ENCODE measurements at places on chromosomes 12 and 14. TPM values are rescaled to one million over a fixed set of nuclear protein-coding genes. Genes with fewer than 3 reads are reported as not detected.

PLA2G1B gene
- not detected for total RNA-seq

DNA sequence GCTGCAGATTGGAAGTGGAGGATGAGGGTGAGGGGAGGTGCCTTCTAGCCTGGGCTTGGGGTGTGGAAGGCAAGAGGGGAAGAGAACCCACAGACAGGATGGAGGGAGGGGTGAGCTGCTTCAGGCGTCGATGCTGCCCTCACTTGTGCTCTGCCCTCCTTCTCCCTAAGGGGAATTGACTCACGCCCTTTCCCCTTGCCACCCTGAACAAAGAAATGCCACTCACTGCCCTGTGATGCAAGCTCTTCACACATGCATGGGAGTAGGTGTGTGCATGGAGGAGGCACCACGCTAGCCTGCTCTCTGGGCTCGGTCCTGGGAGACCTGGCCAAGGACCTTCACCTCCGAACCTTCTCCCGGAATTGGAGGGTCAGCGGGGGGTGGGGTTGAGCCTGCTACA is 35.7 kb upstream of the PRMT8 start:
- no peak for DNase-seq

DNA sequence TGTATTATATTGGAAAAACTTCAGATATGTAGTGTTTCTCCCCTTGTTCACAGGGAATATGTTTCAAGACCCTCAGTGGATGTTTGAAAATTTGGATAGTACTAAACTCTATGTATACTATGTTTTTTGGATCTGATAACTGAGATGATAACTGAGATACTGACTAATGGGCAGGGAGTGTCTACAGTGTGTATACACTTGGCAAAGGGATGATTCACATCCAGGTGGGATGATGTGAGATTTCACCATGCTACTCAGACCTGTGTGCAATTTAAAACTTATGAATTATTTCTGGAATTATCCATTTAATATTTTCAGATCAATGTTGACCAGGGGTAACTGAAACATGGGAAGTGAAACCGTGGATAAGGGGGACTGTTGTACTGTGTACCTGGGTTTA is 13.8 kb downstream of the RAD51B start:
- DNase-seq = no peak

- no peak for DNase-seq
Observed at GRCh38 chr12:23236066-23236780, 611.3 kb downstream of the ETNK1 start.

DNA sequence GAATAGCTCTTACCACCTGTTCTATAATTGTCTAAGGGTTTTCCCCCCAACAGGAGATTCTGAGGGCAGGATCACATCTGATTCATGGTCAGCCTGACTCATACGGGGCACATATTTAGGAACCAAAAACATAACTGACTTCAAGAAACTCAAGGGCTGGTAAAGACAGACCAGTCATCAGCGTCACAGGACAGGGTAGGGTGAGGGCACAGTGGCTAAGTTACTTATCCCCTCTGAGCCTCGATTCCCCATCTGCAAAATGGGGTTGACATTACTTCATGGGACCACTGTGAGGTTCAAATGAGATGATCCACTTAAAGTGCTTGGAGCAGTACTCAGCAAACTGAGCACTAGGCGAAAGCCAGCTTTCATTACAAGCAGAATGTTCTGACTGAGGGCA is 606 bp downstream of the CINP start:
- DNase-seq = peak; percentile 4

DNA sequence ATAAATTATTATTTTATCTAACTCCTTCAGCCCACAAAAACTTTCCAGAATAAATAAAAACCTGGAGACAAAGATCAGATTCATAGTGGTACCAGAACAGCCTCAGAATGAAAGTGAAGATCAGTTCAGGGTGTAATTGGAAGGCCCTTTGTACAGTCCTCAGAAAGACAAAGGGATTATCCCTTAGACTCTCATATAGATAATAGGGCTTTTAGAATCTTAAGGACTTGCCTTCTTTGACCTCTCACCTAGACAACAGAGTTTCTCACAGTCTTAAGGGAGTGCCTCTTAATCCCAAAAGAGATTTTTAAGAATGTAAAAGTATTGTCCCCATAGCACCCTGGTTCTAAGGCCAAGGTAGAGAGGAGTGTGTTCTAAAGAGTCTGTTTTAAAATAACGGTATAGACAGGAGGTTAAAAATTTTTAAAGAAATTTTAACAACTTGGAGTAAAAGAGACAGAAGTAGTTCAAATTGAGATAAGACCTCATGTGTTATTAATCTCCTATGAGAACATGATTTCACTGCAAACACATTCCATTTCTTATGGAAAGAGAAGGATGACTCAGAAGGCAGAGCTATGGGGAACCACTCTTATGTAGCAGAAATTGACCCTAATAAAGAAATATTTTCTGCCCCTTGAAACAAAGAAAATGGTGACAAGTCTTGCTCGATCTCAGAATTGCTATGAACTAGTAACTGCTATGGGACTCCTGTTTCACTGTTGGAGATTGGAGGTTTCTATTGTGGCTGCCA is 24.2 kb upstream of the NOVA1 start:
- no peak for DNase-seq

DNA sequence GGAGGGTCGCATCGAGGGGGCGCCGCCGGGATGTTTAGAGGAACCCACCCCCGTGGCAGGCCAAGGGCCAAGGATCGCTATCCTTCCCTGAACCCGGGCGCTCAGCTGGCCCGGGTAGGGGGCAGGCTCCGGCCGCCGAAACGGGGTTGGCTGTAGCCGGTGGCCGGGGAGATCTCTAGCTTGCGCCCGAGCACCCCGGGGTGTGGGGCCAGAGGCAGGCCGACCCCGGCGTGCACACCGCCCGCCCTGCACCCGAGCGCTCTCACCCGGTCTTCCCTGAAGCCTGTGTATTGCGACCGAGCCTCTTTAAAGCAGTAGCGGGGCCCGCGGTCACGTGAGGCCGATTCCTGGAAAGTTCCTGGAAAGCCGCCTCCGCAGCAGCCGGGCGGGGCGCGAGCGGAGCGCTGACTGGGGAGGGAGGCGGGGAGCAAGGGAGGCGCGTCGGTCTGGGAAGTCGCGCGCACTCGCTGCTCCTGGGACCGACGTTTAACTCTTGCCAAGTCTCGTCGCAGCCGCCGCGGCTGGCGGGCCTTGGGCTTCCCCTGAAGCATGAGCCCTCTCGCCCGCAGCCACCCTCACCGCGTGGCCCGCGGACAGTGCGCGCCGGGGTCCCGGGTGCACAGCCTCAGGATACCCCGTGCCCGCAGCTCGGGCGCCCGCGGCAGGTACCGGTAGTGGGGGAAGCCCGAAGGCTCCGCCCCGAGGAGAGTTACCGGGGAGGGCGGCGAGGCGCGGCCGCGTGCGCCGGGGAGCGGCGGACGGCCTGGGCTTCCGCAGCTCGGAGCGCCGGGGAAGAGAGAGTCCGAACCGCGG is 1.7 kb upstream of the SOCS2 start:
- peak; percentile 60 for DNase-seq

DUSP16 gene
- total RNA-seq = 6.7 TPM

DNA sequence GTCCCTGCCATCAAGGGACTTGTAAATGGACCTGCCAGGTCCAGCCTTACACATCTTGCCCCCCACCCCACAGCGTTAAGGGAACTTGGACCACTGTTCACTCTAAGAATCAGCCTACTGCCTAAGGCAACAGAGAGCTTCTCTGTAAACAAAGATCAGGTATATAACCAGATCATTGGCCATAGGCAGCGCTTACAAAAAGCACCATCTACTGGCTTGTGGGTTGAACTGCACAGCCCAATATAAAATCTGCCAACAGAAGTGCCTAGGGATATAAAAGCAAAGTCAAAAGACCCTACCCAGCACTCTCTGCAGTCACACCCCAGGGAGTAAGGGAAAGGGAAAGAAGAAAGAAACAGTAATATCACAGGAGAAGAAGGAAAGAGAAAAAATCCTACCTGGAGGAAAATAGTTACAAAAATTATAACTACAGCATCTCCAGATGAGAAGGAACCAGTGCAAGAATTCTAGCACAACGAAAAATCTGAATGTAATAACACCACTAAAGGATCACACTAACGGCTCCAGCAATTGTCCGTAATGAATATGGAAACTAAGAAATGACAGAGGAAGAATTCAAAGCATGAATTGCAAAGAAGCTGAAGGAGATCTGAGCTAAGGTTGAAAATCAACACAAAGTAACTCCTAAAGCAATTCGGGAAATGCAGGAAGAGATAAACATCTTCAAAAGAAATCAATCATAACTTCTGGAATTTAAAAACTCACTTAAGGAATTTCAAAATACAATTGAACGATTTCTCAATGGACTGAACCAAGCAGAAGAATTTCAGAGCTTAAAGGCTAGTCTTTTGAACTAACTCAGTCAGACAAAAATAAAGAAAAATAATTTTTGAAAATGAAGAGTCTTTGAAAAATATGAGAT is 95.2 kb upstream of the PCED1B start:
- DNase-seq = peak; percentile 49

DNA sequence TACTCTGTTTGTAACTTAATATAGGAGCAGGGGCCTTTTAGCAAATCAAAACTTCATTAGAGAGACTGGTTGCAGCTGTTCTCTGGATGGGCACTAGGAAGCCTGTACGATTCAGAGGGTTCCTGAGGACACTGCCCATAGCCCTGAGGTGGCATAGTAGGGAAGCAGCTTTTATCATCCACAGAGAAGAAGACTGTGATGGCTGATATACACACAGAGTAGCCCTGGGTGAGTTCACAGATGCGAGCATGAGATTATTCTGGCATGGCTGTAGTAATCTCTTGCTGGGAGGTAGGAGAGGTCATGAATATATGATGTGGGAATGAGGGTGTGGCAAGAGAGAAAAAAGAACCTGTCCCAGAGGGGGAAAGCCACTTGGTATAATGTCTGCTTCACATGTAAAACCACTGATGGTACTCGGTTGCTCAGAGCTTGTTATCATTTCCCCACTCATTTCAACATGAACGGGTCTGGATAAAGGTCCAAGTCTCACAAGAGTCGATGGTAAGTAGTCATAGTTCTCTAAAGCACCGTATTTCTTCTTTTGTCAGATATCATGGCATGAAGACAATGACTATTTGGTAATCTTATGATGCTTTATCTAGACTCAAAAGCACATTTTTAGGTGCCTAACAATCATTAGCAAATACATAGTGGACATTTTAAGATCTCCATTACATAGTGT is 52.0 kb downstream of the PEBP1 start:
- DNase-seq = no peak

RTL1 gene
- not detected for total RNA-seq

RNASE2 gene
- not detected for total RNA-seq

- no peak for DNase-seq
Observed at GRCh38 chr14:101090976-101091375, 187.5 kb upstream of the RTL1 start.

DNA sequence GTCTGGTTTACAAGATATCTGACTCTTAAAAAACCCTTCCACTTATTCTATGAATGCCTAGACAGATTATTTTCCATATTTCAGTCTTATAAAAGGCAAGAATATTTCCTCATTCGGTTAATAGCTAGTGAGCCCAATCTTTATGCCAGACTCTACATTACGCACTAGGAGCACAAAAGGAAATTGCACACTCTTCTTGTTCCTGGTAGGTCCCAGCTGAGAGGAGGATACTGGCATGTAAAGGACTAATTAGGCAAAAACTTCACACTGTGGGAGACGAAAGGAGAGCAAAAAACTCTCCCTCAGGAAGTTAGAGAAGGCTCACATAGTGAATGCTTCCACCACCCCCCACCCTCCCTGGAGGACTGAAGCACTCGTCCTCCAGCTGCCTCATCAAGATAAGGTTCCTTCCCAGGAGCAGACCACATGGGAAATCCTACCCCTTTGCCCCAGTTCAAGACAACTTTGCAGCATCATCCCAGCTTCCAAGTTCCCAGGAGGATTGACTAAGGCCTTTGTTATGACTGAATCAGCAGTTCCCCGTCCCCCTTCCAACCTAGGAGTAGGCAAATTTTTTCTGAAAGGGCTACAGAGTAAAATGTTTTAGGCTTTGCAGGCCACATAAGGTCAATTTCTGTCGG is 14.5 kb downstream of the CAPZA3 start:
- no peak for DNase-seq

NGB gene
- total RNA-seq = not detected

- DNase-seq = no peak
Observed at GRCh38 chr12:25421651-25422167, 131.4 kb downstream of the LMNTD1 start.

PRPH gene
- not detected for total RNA-seq

- DNase-seq = no peak
Observed at GRCh38 chr12:107058190-107058589, 35.2 kb downstream of the CRY1 start.

KRT74 gene
- not detected for total RNA-seq

DNA sequence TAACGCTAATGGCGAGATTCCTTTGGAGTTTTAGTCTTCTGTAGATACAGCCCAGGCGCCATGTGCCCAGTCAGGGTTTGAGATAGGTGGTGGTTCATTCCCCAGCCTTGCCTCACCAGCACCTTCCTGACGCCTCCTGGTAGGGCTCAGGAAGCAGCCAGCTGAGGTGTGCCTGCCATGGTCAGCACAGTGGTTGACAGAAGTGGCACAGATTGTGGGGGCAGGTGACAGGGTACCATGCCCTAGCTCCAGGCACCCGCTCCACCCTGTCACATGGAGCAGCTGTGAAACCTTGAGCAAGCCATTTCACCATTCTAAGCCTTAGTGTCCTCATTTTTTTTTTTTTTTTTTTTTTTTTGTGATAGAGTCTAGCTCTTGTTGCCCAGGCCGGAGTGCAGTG is 45.6 kb downstream of the EVL start:
- DNase-seq = no peak

FGF6 gene
- not detected for total RNA-seq

DNA sequence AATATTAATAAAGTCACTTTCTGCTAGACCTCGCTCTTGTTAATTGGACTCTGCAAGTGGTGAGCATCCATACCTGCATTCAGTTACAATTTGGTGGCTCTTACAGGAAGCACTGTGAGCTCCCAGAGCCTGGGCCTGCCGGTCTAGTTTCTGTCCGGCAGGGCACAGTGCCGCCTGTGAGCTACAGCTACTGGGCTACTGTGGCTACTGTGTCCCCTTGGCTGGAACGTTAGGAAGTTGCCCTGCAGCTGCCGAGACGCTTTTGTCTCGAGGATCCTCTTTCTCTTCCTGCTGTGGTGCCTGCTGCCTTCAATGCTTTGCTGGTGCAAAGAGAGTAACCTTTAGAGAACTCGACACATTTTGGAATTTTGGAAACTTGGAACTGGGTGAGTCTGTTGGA is 44.6 kb upstream of the PTGDR start:
- no peak for DNase-seq

- DNase-seq = no peak
Observed at GRCh38 chr14:50910495-50911420, 33.5 kb downstream of the PYGL start.

DNA sequence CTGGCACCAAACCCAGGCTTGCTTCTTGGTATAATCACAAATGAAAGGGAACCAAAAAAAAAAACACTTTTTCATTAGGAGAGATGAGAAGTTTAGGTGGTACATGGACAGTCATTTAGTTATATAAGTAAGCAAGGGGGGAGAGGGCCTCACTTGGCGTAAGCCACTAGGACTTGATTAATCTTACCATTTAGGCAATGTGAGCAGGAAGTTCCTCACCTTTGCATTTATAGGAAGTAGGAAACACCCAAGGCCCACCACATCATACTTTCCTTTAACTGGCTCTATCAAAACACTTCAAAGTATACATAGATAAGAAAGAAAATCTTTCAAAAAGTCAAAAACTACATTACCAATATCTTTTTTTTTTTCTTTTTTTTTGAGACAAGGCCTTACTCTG is 6.7 kb upstream of the RPS6KA5 start:
- peak; percentile 11 for DNase-seq

All from OCI-LY7 (cell line).